Stimulated activated CD4-positive, alpha-beta T cell treated with anti-CD3 and anti-CD28 coated beads, Interleukin-1b, Interleukin-23, amount 100 ng/mL, for 24 hours (primary cell): ENCODE measurements at places on chromosomes 6 and 20.

DNA sequence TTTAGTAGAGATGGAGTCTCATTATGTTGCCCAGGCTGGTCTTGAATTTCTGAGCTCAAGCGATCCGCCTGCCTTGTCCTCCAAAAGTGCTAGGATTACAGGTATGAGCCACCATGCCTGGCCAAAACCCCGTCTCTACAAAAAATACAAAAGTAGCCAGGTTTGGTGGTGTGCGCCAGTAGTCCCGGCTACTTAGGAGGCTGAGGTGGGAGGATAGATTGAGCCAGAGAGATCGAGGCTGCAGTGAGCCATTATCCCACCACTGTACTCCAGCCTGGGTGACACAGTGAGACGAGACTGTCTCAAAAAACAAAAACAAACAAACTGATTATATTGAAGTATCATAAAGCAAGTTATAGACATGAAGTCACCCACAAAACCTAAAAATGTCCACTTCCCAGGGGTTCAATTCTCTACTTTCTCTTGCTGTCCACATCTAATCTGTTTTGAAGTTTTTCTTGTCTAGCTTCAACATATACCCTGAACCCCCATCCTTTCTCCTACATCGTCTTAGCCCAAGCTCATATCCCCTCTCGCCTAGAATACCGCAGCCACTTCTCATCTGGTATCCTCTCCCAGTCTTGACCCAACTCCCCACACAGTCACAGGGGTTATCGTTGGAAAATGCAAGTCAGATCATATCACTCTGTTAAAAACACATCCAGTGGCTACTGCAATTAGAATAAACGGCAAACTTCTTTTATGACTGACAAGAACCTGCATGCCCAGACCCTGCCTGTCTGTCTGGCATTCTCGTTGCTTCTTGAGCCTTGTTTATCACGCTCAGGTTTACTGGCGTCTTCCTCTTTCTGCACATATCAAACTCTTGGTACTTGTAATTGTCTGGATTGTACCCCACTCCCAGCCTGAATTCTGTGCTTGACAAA, 20.1 kb upstream of the NCOA3 start:
- no peak for DNase-seq

- DNase-seq, result no peak
Measured at GRCh38 chr6:160049346-160049745, 72.3 kb upstream of the SLC22A1 start.

- DNase-seq, result no peak
Measured at GRCh38 chr20:21360705-21361104, 36.6 kb downstream of the NKX2-4 start.

DNA sequence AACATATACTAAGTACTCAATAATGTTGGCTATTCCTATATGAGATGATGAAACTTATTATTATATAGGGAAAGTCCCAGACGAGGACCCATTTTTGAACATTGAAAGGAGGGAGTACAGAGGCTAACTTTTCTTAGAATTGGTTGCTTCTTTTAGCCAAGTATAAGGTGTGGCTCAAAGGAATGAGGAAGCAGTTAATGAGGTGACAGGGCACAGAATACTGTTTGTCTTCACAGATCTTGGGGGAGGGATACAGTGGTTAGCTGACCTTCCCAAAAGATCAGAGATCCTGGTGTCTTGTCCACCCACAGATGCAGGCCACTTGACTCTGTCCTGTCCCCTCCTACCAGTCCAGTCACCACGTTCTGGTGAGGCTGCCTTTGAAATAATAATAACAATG, 67.8 kb upstream of the EPB41L1 start:
- DNase-seq, result no peak

GRCh38 chr6:106158816-106159215, 72.7 kb downstream of the PRDM1 start:
- DNase-seq, result no peak

DNA sequence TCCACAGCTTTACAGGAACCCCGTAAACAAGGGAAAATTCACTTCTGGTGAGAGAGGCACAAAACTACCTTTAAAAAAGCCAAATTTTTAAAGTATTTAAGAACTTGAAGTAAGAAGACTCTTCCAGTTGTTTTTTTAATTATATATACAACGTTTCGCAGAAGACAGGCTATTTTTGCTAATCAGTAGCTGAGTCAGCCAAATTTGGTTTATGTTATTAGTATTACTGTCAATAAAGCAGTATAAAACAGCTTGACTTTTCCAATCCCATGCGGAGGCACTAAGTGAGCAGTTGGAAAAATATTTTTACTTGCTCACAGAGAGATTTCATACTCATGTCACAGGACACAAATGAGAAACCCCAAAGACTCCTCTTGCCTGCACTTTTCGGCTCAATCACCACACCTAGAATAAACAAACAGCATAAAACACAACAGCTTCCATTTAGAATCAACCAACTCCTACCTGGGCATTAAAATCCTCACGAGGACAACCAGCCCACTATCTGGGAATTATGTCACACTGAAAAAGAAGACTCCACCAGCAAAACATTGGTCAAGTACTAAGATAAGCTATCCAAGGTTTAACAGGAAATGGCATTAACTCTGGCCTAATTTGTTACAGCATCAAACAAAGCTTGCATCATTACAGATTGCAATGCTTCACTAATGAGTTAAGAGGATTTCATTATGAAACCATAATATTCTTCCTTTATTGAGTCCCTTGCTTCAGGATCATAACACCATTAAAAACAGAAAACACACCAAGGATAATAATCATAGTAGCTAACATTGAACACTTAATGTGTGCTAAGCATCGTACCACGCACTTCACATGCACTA, 26.3 kb downstream of the ELOVL5 start:
- DNase-seq, result no peak

GRCh38 chr6:134289204-134289575, 28.7 kb downstream of the SGK1 start:
- no peak for DNase-seq

DNA sequence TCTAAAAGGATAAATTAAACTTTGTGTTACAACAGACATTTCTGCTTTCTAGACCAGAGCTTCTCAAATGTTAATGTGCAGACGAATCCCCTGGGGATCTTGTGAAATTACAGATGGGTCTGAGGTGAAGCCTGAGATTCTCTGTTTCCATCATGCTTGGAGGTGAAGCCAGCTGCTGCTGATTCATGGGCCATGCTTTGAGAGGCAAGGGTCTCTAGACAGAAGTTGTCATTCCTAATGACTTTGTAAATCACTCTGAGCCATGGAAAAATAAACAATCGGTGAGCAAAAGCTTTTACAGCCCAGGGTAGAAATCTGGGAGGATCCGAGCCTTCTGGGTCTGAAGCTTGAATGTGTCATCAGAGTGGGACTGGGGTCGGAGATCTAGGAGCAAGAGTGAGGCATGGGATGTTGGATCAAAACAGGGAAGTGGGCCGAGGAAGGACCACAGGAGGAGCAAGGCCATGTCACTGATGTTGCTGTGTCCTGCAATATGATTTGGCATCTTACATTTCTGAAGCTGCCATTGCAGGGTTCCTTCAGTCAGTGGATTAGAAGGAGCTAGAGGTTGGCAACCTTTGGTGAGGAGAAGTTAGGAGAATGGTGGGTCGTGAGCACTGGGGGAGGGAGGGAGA, 77.3 kb downstream of the TRMT11 start:
- no peak for DNase-seq

- no peak for DNase-seq
Measured at GRCh38 chr6:52126231-52126630, 38.8 kb upstream of the PKHD1 start.

- DNase-seq, result no peak
Measured at GRCh38 chr6:83057705-83058321, 7.8 kb downstream of the UBE3D start.

GRCh38 chr20:1429143-1429728, 36.4 kb upstream of the FKBP1A start:
- no peak for DNase-seq

- no peak for DNase-seq
Measured at GRCh38 chr6:41814629-41815028, 27.1 kb downstream of the TOMM6 start.

DNA sequence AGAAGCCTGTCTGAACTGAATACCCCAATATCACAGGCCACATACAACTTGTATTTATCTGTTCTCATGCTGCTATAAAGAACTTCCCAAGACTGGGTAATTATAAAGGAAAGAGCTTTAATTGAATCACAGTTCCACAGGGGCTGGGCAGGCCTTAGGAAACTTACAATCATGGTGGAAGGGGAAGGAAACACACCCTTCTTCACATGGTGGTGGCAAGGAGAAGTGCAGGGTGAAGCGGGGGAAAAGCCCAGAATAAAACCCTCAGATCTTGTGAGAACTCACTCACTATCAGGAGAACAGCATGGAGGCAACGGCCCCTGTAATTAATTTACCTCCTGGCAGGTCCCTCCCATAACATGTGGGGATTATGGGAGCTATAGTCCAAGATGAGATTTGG, 50.3 kb upstream of the FNDC1 start:
- DNase-seq, result no peak

DNA sequence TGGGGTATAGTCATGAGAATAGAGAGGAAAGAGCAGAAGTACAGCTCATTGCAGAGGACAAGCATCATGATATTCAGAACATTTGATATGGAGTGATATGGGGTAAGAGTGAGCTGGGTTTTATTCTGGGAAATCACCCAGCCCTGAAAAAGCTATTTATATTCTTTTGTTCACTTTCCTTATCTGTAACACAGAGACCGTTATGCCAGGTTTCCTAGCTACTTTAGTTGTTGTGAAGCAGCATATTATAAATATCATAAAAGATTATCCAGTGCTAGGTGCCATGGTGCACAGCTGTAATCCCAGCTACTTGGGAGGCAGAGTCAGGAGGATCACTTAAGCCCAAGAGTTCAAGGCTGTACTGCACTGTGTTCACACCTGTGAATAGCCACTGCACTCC, 9.8 kb upstream of the DEFB129 start:
- no peak for DNase-seq

DNA sequence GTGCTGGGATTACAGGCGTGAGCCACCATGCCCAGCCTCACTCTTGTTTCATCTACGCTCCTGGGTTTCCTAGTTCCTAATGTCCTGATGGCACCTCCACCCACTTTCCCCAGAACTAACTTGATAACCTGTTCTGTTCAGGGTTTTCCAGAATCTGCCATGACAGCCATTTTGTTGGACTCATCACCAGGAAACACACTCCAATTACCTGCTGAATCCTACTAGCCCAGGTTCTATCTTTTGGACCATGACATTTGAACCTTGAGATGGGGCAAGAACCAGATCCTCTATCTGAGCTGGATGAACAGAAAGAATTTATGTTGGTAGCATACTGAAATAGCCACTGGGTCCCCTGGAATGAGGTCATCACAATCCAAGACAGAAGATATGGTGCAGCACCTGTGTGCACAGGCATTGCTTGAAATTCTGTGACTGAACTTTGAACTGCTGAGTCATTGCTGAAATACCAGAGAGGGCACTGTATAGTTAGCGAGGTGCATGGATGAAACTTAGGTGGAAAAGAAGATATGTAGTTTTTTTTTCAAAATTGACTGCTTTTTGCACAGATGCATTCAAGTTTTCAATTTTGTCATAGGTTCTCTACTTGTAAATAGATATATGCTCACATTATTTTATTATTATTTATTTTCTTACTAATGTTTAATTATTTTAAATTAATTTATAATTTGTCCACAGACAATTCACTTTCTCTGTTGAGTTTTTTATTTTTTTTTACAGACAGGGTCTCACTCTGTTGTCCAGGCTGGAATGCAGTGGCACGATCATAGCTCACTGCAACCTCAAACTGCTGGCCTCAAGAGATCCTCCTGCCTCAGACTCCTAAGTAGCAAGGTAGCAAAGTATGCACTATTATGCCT, 42.8 kb upstream of the TASP1 start:
- no peak for DNase-seq

DNA sequence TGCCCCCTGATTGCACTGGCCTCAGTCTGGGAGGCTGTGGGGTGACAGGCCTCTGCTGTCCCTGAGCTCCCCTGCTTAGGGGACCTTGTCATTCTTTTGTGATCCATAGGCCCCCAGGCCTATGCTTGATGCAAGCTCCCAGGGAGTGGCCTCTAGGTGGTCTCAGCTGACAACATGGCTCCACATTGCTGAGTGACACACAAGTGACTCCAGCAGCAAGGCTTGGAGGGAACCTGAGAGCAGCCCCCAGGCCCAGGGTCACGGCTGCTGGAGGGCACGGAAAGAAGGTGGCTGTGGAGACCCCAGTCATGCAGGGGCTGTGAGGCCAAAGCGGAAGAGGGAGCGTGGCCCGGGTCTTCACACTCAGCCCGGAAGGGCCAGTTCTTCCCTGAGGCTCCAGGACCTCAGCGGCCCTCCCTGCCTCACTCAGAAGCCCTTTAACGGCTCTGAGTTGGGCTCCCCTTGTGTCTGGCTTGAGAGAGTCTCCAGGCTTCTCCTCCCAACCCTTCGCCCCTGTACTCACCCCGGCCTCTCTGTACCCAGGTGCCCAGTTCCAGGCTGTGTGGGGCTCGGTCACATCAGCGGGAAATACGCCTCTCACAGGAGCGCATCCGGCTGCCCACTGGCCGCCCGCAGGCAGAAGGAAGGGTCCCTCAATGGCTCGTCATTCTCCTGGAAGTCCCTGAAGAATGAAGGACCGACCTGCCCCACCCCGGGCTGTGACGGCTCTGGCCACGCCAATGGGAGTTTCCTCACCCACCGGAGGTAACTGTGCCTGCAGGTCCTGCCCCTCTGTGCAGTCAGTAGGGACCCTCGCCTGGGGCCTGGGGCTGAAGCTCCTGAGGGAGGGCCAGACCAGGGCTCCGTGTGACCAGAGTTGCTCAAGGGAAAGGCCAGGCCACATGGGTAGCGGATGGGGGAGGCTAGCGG, 23.7 kb upstream of the PCMTD2 start:
- DNase-seq, result no peak

GRCh38 chr20:3813848-3814581, 6.3 kb upstream of the AP5S1 start:
- no peak for DNase-seq

DNA sequence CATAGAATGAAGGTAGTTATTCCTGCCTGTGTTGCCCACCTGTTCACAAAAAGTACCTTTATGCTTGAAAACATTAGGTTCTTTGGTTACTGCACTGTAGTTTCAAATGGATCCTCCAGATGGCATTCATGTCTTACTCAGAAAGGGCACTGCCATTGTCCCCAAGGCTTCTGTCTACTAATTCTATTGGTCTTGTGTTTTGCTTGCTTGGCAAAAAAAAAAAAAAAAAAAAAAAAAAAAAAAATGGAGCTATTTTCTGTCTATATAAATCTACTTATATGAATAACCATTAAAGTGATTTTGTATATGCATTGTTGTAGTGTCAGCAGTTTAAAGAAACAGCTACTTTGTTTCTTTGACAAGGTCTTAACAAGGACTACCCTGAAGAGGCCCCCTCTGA, 12.7 kb upstream of the EFHC1 start:
- DNase-seq, result no peak

- no peak for DNase-seq
Measured at GRCh38 chr20:9617940-9618339, 103.5 kb downstream of the LAMP5 start.
